A172 (cell line): ENCODE measurements at places on chromosomes 2 and 18.
A peak's percentile ranks its signal among the peaks of the same experiment; 100 is the strongest.

DNA sequence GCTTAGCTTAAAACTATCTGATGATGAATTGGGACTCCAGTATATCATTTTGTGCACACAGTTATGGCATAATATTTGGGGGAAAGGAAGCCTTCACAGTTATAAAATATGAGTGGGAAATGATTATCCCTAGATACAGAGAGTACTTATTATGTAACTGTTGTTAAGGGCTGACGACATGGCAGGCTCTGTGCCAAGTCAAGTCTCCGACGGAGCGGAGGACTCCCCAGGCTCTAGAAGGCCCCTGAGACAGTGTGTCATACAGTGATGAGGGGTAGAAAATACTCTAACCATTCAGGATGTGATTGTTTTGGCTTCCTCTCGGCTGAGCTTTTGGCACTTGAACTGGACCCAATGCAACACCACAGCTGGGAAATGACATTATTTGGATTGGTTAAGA lies 211.8 kb downstream of the SLC8A1 start:
- DNase-seq, result peak; percentile 48

DNA sequence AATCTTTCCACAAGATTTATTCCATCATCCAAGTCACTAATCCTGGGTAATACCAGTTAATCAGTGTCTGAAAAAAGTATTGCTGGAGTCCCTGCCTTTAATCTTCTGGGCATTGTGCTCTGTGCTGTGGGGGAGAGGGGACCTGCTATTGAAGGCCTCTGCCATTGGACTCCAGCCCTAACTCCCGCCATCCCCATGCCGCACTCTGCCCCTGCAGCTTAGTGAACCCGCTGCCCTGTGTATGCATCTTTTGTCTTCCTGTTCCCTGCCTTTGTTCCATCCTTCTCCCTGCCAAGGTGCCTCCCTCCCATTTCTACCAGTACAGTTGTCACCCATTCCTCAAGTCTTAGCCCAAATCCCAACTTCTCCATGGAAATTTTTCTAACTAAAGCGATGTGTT lies 113.8 kb upstream of the EPAS1 start:
- no peak for DNase-seq

DNA sequence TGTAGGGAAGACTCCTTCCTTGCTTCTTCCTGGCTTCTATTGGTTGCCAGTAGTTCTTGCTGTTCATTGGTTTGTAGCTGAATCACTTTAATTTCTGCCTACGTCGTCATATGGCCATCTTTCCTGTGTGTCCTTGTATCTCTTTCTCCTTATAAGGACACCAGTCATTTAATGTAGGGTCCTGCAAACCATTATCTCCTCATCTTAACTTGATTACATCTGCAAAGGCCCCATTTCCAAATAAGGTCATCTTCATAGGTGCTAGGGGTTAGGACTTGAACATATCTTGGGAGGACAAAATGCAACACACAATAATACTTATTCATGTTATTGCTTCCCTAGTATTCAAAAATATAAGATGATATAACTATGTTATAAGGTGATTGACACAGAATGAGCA lies 95.5 kb upstream of the TTC27 start:
- DNase-seq, result no peak

DNA sequence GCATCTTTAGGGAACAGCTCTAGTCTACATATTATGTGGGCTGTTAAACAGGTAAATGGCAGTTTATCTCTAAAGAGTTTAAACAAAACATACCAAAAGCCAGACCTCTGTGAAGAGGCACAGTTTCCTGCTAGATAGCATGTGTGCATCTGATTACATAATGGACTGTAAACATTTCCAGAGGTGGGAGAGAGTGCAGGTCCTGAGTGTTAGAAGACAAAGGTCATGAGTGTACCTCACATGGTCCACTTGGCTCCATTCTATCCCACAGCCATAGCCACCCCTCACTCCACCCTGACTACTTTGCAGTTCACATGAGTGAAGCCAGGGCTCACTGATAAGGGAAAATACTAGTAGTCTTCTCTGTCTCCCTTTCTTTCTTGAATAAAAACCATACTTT lies 233.4 kb downstream of the MTX2 start:
- no peak for DNase-seq

- DNase-seq, result peak; percentile 58
Observed at GRCh38 chr18:12606592-12607315, 51.2 kb downstream of the SPIRE1 start.

DNA sequence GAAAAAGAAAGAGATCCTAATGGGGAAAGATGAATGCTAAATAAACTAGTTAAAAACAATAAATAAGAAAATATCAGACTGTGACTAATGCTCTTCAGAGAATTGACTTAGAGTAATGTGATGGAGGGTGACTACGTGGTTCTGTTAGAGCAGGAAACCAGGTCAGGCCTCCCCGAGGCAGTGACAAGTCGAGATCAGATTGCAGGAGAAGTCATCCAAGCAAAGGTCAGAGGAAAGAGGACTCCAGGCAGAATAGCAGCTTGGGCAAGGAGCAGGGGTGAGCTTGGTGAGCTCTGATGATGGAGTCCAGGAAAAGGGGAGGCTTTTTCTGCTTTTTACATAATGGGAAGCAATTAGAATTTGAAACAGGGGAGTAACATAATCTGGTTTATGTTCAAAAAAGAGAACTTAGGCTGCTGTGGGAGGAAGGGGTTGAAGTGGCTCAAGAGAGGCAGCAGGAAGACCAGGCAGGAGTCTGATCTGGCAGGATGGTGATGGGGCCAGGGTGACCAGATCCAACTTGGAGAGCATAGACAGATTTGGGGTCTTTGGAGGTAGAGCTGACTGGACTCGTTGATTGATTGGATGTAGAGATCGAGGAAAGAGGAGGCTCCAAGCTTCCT lies 27.3 kb upstream of the ITGB6 start:
- peak; percentile 66 for DNase-seq

GRCh38 chr2:163768881-163769695 lies 33.3 kb upstream of the FIGN start:
- no peak for DNase-seq

- DNase-seq, result no peak
Observed at GRCh38 chr2:240297256-240298116, 138.0 kb upstream of the GPC1 start.

GRCh38 chr2:216298719-216299495 lies 73.4 kb downstream of the MARCHF4 start:
- peak; percentile 83 for DNase-seq

- peak; percentile 54 for DNase-seq
Observed at GRCh38 chr2:162261032-162261945, 18.0 kb upstream of the FAP start.

- DNase-seq, result no peak
Observed at GRCh38 chr18:77131100-77131651, 1.4 kb downstream of the MBP start.

GRCh38 chr2:10193851-10194820 lies 71.6 kb downstream of the RRM2 start:
- DNase-seq, result peak; percentile 49

DNA sequence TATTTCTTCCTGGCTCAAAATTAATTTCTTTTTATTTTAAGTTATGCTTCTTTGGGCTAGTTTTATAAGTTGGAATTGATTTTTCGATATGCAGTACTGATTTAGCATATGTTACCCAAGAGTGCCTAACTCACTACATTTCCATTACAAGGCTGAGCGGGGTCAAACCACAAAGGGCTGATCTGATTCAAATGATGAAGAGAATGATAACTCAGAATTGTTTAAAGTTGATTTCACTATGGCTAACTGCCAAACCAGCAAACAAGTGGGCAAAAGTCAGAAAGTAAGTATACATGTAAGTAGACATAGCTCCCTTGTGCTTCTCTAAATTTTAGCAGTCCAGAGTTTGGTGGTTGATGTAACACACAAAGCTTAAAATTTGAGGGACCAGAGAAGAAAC lies 35.6 kb downstream of the RAD51AP2 start:
- DNase-seq, result no peak

GRCh38 chr2:169768262-169768995 lies 30.2 kb upstream of the SSB start:
- DNase-seq, result no peak

DNA sequence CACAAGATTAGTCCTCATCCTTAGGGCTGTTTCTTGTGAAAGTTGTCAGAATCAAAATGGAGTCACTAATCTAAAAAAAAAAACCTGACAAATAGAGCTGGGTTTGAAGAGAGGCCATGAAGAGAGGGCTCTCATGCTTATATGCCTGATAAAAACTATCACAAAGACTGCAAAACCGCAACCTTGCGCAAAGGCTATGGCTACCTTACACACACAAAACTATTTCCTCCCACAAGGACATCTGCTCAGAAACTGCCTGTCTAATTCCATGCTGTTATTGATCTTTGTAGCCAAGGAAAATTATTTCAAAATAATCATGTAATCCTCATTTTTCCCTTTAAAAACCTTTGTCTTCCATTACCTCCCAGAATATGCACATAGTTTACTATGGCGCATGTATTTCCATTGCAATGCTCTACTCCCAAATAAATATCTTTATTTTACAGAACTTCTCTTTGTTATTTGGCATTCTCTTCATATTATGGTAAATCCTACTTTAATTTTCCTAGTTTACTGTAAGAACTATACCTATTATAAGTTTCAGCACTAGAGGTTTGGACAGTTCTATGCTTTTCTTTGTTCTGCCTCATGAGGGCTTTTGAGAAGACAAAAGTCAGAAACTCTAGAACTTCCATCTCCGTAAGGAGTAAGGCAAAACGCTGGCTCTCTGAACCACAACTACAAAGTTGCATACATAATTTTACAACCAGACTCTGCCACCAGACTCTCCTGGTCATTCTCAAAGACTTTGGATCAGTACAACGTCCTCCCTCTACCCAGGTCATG lies 9.6 kb upstream of the DPYSL5 start:
- DNase-seq, result no peak

DNA sequence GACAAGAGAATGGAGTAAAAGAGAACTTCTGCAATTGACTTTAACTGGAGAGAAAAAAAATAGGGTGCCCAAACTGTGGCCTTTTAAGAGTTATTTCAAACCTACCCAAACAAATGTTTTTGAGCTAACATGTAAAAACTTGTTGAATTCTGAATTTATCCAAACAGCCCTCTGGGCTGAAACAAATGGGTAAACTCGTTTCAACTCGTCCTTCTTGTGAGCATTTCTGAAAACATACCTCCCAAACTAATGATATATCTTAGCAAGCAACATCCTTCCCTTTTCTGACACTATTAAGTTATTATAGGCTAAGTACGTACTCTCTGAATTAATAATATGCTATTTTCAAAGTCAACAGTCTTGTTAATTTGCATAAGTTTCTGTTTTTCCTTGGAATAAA lies 793.0 kb upstream of the ACVR2A start:
- no peak for DNase-seq

- DNase-seq, result no peak
Observed at GRCh38 chr18:59628995-59629394, 68.2 kb downstream of the CCBE1 start.

GRCh38 chr2:105490204-105490603 lies 91.4 kb upstream of the FHL2 start:
- no peak for DNase-seq

GRCh38 chr2:102074152-102074783 lies 68.3 kb upstream of the IL1R1 start:
- DNase-seq, result no peak

GRCh38 chr2:41829052-41829451 lies 218.8 kb upstream of the PKDCC start:
- DNase-seq, result no peak

- DNase-seq, result no peak
Observed at GRCh38 chr2:6750411-6751158, 115.1 kb downstream of the CMPK2 start.

DNA sequence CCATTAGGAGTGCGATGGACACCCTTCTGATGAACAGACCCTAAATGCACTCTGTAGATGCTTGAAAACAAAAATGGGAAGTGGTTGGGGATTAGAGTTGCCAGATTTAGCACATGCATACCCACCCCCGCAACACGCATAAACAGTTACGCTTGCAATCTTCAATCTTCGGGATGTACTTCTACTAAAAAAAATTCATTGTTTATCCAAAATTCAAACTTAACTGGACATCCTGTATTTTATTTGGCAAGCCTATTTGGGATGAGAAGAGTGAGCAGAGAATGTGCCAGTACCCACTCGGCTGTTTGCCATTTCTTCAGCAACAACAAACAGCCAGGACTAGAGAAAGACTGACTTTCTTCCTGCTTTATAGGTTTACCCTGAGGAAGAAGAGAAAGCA lies 18.4 kb downstream of the KIAA2012 start:
- DNase-seq, result no peak

GRCh38 chr2:204583773-204584172 lies 38.5 kb downstream of the PARD3B start:
- DNase-seq, result no peak

DNA sequence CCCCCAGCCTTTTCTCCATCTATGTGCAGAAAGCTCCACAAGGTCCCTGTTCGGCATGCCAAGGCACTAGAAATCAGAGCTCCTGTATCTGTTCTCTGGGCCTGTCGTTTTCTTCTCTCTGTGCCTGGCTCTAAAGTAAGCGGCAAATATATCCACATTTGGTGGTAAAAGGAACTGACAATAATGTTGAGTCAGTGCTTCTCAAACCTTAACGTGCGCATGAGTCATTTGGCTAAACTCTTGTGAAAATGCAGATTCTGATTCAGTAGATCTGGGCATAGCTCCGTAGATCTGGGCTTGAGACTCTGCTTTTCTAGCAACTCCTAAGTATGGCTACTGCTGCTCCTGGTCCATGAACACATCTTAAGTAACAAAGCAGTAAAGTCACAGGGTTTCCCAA lies 16.5 kb upstream of the ACSL3 start:
- peak; percentile 90 for DNase-seq

- peak; percentile 4 for DNase-seq
Observed at GRCh38 chr2:175684466-175684865, 317.6 kb downstream of the LNPK start.

GRCh38 chr2:219490186-219490585 lies 8.5 kb upstream of the GMPPA start:
- no peak for DNase-seq

- no peak for DNase-seq
Observed at GRCh38 chr18:44238454-44238853, 442.2 kb upstream of the SETBP1 start.

GRCh38 chr2:148963461-148963860 lies 75.0 kb upstream of the LYPD6B start:
- DNase-seq, result no peak

- no peak for DNase-seq
Observed at GRCh38 chr2:10989151-10989550, 77.4 kb downstream of the KCNF1 start.

DNA sequence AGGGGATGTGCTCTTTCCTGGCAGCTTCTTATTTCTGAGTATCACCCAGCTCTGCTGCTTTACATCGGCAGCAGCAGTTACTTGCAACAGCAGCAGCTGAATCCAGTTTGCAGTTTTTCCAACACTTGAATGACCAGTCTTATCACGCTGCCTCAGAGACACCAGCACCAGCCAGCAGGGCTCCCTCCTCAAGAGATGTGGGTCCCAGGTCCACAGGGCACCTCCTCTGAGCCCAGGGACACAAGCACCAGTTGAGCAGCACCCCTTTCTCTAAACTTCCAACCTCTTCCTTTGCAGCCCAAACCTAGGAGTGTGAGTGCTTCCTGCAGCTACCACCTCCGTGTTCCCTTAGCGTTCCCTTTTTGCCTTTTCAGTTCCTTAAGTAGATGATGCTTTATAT lies 50.4 kb upstream of the YPEL5 start:
- DNase-seq, result no peak

- no peak for DNase-seq
Observed at GRCh38 chr2:205288686-205289085, 393.6 kb upstream of the NRP2 start.

GRCh38 chr18:25459814-25460213 lies 107.8 kb upstream of the ZNF521 start:
- DNase-seq, result no peak
